ENCODE measurements at places on chromosomes 1 and 21.

DNA sequence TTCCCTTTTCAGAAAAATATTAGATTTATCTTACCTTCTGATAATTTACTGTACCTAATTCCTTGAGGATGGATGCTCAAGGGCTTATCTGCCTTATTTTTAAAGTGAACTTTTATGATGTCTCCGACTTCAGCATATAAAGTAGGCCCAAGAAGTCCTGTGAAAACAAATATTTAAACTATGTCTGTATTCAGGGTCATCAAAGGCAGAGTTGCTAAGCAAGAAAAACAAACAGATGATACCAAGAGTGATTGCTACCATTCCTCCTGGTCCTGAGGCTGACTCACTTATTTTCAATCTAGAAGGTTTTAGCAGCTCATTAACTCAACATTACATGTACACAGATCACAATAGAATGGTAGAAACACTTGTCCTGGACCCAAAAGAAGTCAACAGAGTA, 14.1 kb downstream of the F5 start:
- no peak for DNase-seq

DNA sequence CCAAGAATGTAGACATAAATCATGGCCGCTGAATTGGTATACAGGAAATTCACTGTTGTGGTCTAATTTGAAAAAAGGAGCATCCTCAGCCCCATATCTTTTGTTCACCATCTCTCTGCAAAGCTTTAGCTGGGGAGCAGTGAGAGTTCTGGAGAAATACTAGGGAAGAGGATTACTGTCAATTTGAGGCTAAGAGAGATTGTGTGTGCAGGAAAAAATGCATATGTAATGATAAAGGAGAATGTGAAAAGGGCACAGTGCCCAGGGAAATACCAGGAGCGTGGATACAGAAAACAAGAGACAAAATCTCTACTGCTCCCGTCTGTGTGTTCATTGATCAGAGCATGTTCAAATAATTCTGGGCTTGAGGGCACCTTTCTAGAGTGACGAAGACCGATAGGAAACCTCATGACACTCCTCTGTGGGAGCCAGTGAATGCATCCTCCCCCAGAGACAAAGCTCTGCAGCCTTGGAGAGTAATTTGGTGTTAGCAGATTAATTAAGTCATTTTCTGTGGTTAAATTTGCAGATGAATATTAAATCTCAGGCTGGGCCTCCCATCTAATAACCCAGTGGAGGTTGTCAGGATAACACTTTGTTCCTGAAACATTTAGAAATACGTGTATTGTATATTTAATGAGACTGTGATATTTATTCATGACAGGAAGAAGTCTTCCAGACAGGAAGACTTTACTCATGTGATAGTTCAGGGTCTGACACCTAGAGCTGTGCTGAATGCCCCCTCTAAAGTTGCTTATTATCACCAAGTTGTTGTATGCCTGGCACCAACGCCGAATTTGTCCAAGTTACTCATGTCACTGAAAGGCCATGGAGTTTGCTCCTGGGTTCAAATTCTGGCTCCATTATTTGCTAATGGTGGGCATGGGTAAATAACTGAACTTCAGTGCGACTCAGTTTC, 287.3 kb upstream of the SGIP1 start:
- DNase-seq = no peak

DNA sequence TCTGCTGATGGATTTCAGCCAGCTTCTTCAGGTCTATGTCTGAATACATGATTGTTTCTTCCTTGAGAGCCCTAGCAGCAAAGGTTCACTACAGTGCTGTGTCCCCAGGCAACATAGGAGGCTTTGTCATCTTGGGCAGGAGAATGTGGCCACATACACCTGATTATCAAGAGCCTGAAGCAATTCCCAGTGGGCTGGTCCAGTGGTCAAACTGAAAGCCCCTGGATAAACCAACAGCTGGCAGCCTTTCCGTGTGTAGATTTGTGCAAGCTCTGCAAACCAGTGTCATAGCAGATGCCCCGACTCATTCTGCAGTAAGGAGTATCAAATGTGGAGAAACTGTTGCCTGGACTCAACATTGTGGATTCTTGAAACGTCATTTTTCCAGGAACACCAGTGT, 2.3 kb upstream of the GIPC2 start:
- no peak for DNase-seq

DNA sequence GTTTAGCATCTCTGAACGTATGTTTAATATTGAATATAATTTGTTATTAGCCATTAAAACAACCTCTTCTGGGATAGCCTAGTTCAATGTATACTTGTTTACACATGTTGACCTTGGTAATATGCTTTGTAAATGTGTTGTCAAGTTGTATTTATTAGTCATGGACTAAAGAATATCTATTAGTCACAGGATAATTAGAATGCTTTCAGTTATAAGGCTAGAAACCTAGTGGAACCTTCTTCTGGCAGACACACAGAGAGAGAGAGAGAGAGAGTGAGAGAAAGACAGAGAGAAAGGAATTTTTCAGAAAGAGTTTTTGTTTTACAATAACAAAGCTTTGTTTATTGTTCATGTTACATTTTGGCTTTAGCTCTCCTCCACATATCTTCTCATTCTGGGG, 181.1 kb upstream of the APP start:
- no peak for DNase-seq

DNA sequence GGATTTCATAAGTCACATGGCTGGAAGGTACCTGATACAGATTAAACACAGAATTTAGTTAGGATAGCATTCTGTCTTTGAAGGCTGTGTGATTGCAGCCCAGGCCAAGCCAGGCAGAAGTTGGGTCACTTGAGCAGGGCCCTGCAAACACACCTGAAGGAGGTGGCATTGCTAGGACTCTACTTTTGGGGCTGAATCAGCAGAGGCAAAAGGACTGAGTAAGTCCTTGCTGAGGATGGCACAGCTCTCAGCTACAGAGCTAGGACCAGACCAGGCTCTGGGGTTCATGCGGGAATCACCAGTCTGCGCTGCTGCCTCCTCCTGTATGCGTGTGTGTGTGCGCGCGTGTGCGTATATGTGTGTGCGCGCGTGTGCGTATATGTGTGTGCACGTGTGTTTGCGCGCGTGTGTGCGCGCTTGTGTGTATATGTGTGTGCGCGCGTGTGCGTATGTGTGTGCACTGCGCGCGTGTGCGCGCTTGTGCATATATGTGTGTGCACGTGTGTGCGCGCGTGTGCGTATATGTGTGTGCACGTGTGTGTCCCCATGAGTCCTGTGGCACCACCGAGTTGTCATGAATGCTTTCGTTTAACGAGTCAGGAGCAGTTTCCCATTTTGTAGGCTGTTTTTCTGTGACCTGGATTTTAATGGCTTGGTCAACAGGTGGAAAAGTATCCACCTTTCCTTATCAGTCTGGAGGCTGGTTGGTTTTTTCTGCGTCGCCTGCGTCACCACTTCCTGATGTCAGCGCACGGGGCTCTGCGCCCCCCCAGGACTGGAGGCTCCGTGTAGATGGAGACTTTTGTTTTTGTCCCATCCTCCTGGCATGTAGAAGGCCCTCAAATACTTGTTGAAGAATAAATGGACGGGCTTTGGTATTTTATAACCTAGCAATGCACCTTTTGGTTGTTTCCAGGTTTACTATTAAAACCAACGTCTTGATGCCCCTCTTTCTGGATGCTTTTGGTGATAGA, 34.7 kb downstream of the ADARB1 start:
- no peak for DNase-seq

DNA sequence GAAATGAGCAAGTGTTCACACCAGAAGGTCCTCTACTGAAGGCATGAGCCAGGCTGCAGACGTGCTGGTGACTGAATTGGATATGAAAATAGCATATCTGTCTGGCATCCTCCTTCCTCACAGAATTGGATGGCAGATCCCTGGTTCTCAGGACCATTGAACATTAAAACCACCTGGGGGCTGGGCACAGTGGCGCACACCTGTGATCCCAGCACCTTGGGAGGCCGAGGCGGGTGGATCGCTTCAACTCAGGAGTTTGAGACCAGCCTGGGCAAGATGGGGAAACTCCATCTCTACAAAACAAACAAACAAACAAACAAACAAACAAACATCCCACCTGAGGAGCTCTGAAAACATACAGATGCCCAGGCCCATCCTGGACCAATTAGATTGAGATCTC, 23.4 kb downstream of the TEX35 start:
- no peak for DNase-seq

DNA sequence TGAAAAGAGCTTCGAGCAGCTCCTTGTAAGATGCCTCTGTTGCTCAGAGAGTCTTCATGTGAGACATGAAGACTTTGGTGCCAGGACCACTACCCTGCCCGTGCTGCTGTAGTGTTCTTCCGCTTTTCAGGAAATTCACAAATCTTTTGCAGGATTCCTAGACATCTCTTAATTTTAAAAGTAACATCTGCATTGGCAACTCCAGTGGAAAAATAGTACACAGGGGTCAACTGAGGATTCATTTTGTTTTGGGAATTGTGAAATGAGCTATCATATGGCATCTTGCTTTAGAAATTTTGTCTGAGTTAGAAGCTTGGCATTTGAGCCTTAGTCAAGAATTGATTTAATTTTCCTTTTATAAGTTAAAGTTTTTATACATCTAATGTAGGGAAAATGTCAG, 7.2 kb downstream of the PRDM2 start:
- no peak for DNase-seq

DNA sequence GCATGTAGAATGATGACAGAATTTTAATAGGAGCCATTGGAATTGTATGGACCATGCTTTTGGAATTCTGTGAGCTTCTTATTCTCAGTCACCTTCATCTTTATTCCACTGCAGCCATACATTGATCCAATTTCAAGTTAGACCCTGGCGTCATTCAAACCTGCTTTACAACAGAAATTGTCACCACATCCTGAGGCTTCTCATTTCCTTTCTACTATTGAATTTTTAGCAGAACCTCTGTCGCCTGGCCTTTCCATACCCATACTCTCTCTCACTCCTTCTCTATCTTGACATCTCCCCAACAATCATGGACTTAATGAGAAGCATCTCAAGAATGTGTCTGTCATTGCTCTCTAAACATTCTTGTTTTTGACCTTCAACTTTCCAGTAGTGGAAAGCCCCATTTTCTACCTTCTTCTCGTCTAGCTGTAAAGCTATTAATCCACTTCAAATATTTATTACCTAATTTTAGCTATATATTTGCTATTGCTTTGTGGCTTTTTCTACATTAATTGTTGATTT, 74.1 kb downstream of the CRB1 start:
- DNase-seq = no peak

DNA sequence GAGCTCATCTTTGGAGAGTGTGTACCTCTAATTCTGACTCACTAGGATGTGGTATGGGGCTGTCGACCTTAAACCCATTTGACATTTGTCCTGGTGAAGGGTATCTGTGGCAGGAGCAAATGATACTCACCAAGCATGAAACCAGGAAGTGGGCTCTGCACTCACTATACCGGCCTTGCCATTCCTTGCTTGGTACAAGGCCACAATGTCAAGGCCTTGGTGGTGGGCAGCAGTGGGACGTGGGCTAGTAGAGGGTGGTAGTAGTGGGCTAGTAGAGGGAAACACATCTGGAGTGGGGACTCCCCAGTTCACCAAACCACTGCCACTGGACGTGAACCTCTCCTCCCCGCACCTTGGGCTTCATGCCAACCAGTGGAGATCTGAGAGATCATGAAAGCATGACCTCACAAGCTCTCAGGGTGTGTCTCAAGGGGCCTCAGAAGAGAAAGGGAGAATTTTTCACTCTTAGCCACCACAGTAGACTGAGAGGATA, 11.5 kb downstream of the TNFSF4 start:
- DNase-seq = peak; percentile 66
